ENCODE measurements at places on chromosomes 7 and 10.

DNA sequence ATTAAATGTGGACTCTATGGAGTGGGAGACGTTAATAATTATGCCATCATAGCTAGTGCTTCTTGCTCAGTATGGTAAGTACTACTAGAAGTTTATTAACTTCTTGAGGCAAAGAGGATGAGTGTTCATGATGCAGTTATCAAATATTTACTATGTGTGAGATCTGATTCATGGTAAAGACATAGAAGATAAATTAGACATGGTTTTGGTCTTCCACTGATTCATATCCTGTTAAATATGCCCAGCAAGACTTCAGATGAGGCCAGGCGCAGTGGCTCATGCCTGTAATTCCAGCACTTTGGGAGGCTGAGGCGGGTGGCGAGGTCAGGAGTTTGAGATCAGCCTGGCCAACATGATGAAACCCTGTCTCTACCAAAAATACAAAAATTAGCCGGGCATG is 547.1 kb upstream of the ANKRD30A start:
- no peak for DNase-seq

DNA sequence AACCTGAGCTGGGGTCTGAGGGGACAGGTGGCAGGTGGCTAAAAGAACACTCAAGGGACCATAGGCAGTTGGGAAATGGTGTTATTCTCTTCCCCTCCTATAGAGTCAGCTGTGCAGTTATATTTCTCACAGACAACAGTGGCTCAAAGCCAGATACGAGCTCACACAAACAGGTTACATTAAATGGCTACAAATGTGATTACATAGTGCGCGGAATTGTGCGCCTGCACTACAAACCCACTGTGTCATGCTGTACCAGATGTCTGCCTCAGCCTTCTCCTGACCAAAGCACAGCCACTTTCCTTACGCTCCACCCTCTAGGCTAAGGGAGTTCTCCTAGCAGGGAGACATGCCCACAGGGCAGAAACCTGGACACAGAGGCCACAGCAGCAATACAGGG is 387.2 kb downstream of the CNTNAP2 start:
- no peak for DNase-seq

GRCh38 chr7:424301-424935 is 95.2 kb downstream of the PDGFA start:
- no peak for DNase-seq

GRCh38 chr7:41445432-41445831 is 257.5 kb downstream of the INHBA start:
- no peak for DNase-seq

GRCh38 chr7:137626469-137627067 is 220.2 kb downstream of the DGKI start:
- no peak for DNase-seq

GRCh38 chr10:110648692-110649346 is 4.7 kb downstream of the RBM20 start:
- no peak for DNase-seq

DNA sequence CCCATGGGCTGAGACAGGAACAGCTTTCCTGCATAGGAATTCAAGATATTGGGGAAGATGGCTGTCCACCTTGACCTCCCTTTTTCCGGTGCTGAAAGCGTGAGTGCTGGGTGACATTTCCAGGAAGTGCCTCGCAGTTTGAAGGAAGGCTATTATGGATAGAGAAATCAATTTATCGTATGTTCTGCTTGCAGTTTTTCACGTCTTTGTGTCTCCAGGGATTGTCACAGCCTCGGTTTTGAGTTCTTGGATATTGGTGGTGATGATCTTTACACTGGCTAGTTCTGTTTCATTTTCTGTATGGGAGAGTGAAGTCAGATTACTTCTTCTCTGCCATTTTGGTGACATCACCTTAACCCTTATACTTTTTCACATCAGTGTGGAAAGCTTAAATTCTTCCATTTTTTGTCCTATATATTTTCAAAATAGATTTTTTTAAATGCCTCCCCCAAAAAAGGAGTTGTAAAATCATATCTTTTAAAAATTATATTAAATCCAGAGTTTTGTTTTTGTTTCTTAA is 102.5 kb upstream of the APBB1IP start:
- no peak for DNase-seq

GRCh38 chr7:127828843-127829500 is 177.0 kb downstream of the SND1 start:
- no peak for DNase-seq

DNA sequence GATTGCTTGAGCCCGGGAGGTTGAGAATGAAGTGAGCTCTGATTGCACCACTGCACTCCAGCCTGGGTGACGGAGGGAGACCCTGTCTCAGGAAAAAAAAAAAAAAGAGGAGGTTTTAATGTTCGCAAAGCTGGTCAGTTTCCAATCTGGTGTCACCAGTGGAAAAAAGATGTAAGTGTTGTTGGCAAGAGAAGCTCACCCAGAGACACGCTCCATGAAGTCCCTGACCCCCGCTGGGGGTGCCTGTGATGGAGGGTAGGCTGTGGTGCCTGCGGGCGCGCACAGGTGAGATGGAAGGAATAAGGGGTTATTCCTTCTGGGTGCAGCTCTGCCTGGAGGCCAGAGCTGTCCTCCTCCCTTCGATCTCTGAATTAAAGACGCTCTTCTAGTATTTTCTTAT is 122.7 kb downstream of the CUX1 start:
- no peak for DNase-seq

DNA sequence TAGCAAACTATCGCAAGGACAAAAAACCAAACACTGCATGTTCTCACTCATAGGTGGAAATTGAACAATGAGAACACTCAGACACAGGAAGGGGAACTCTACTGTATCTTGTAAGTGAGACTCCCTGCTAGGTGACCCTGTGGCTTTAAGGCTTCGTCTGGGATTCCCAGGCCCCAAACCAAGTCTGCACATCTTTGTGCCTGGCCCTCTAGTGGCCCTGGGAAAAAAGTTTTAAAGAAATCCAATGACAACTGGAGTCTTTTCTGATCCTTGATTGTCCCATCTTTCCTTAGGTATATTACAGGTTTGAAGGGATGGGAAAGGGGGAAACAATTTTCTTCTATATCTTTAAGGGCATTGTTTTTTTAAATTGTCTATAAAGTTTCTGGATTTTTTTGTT is 10.6 kb upstream of the LIPM start:
- DNase-seq: no peak

- no peak for DNase-seq
Measured at GRCh38 chr7:14855033-14855794, 47.3 kb downstream of the DGKB start.

- DNase-seq: no peak
Measured at GRCh38 chr7:87151002-87151728, 1.1 kb upstream of the DMTF1 start.

GRCh38 chr7:1852517-1853430 is 182.7 kb downstream of the ELFN1 start:
- no peak for DNase-seq

GRCh38 chr10:101485681-101486554 is 102.1 kb downstream of the POLL start:
- no peak for DNase-seq

DNA sequence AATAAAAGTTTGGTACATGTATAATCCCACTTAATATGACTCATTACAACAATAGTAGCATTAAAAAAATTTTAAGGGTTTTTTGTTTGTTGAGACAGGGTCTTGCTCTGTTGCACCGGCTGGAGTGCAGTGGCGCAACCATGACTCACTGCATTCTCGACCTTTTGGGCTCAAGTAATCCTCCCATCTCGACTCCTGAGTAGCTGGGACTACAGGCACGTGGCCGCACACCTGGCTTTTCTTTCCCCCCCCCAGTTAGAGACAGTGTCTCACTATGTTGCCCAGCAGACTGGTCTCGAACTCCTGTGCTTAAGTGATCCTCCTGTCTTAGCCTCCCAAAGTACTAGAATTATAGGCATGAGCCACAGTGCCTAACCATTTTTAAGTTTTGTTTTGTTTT is 40.7 kb downstream of the KMT2C start:
- DNase-seq: no peak

- no peak for DNase-seq
Measured at GRCh38 chr7:18538554-18539250, 43.2 kb downstream of the HDAC9 start.
